ENCODE measurements at places on chromosomes 3 and 15.

DNA sequence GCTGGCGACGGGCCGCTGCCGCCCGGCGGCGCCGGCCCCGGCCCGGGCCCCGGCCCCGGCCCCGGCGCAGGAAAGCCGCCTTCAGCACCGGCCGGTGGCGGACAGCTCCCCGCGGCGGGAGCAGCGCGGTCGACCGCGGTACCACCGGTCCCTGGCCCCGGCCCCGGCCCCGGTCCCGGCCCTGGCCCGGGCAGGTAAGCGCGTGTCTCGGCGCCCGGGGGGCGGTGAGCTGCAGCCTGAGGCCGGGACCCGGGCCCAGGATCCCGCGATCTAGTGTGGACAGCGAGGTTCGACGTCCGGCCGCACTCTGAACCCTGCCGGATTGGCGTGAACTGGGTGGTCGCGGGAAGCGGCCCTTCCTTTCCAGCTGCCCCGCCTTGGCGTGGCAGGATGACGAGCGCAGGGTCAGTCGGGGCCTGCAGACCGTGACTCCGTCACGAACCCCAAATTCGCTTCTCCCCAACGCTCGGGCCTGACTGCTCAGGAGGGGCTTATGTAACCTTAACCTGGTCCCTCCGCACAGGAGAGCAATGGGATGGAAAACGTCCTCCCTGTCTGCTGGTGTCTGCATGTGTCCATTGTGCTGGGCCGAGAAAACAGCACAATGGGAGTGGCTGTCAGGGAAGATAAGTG lies 472 bp downstream of the BSN start:
- no peak for DNase-seq
- peaks cover 26% of the 10 kb centered on the region for H3K4me1 ChIP-seq
- H3K4me3 ChIP-seq = no peak overlapping the region
- H3K27ac ChIP-seq = no peak overlapping the region
- peaks cover 11% of the 10 kb centered on the region for H3K27me3 ChIP-seq

DNA sequence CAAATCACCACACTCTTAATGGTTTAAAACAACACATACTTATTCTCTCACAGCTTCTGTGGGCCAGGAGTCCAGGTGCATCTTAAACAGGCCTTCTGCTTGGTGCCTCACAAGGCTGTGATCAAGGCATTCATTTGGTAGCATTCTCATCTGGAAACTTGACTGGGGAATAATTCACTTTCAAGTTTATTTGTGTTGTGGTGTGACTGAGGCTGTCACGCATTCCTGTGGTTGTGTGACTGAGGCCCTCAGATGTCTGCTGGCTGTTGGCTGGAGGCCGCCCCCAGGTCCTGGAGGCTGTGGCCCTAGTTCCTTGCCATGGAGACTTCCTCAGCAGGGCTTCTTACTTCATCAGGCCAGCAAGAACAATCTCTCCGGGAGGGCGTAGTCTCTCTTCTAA lies 16.9 kb upstream of the FAM3D start:
- no peak for DNase-seq
- H3K27ac ChIP-seq = no peak overlapping the region
- no peaks in the 10 kb centered on the region for H3K4me1 ChIP-seq
- no peak overlapping the region for H3K4me3 ChIP-seq
- H3K27me3 ChIP-seq = no peaks in the 10 kb centered on the region
- H3K36me3 ChIP-seq = no peaks in the 10 kb centered on the region

DNA sequence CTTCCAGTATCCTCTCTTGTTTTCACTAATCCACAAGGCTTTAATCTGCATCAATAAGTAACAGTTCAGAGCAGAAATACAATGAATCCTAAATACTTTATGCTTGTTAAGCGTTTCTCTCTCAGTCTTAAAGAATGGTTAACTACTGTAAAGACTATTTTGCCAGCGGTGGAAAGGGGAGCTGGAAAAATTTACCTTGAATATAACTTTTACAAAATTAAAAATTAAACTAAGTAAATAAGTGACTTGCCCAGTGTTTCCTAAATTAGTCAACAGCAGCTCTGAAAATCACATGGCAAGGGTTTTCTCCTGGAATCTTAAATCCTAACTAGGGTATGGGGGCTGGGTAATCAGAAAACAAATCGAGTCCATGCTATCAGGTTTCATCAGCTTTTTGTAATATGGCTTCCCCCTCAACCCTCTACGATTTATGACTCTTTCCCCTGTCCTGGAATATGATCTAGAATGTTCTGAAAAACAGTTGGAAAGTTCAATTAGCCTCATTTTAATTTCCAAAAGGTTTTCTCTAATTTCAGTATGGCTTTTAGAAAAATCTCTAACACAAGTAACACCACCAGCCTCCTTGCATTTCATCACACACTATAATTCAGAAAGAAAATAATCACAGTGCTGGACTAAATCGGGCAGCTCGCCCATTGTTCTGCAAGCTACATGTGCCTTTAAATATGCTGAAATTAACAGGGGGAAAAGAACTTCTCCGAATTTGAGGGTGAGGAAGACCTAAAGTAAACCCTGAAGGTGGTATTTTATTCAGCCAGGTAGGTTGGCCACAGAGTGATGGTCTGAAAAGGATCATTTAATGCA lies 133.5 kb downstream of the ADAMTS9 start:
- H3K27me3 ChIP-seq = no peaks in the 10 kb centered on the region
- H3K4me1 ChIP-seq = no peaks in the 10 kb centered on the region
- H3K4me3 ChIP-seq = no peak overlapping the region
- DNase-seq = no peak
- H3K36me3 ChIP-seq = no peaks in the 10 kb centered on the region
- H3K27ac ChIP-seq = no peak overlapping the region

DNA sequence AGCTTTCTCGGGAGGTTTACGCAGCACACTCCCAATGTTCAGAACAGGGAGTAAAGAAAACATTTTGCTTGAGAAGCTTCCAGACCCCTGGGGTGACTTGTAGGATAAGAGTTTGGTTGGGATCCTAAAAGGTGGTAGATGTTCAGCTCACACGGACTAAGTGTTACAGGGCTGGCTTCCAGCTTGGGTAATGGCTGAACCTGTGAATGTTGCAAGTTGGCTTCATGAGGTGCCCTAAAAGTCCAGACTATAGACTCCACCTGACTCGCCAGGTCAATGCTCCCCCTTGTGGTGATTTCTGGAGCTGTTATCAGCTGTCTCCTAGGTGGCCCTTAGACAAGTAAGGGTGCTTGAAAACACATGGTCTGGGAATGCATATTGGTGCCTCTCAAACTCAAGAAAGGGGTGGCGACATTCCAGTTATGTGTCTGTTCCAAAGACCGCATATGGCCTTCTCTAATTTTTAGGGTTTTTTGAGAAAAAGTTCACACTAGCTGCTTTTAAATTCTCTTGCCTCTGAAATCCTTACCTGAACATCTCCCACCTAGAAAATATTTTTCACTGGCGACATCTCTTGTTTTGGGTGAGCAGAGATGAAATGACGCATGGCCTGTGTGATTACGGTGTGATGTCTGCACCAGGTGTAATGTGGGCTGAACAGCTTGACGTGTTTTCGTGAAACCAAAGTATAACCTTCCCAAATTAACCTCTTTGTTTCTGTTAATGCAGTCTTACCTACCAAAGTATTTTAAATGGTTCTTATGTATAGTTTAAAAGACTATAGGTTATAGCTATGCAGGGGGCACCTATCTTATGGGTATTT lies 175.7 kb upstream of the KBTBD8 start:
- no peak overlapping the region for H3K27ac ChIP-seq
- no peaks in the 10 kb centered on the region for H3K36me3 ChIP-seq
- DNase-seq = peak; percentile 73
- no peaks in the 10 kb centered on the region for H3K27me3 ChIP-seq

DNA sequence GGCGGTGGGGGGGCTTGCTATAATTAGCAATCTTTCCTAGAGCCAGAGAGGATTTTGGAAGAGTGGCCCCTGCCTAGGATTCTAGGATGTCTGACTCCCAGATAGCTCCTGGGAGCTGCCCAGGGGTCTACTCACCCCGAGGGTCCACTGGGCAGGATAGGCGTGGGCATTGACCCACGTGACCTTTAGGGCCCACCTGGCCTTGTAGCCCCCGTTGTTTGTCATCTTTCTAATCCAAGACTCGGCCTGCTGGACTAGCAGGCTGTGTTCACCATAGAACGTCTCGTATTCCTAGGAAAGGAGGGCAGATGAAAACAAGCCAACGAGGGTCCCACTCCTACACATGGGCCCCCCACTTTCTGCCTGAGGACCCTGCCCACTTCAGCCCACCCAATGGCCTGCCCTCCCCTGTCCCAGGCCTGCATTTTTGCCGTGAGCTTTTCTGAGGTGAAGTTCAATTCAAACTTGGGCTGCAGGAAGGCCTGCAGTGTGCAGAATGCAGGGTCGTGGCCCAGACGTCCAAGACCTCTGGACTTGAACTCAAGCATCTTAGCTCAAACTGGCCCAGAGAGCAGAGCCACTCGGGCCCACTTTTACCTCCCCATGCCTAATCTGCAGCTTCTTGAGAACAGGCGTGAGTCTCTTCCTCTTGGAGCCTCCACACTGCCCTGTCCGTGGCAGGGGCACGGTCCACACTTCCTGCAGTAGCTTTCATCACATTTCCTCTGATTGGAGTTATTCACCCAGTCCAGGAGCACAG lies 41.5 kb downstream of the MUC4 start:
- H3K4me1 ChIP-seq = no peaks in the 10 kb centered on the region
- H3K4me3 ChIP-seq = no peak overlapping the region
- H3K27ac ChIP-seq = no peak overlapping the region
- no peak for DNase-seq
- no peaks in the 10 kb centered on the region for H3K36me3 ChIP-seq
- H3K27me3 ChIP-seq = no peaks in the 10 kb centered on the region

GRCh38 chr3:141430316-141430715 lies 56.5 kb upstream of the RASA2 start:
- DNase-seq = no peak
- peaks cover 19% of the 10 kb centered on the region for H3K36me3 ChIP-seq
- H3K4me1 ChIP-seq = peaks cover 36% of the 10 kb centered on the region
- no peak overlapping the region for H3K27ac ChIP-seq

DNA sequence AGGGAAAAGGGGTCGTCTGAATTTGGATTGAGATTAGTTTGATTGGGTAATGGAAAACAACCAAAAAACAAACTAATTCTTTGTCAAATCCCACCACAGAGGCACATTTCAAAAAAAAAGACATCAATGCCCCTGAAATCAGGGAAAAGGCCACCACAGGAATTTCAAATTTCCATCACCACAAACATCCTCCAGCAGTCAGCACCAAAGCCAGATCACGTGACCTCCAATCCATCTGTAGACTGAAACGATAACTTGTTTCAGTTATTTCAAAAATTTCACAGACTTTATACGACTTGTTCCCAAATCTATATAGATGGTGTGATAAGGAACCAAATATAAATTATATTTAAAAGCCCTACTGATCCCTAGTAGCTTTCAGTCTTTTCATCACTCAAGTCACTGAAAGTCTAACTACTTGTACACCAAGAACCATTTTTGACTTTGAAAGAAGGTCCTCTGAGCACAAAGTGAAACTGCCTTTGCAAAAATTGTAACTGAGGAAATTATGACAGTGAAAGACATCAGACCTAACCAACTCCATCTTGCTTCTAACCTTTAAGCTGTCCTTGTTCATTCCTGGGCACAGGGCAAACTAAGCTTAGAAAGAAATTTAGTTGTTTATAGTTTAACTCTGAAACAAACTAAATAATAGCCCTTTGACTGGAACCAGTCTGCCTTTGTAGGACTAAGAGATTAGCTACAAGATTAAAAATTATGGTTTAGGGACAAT lies 48.1 kb upstream of the PLCL2 start:
- no peaks in the 10 kb centered on the region for H3K36me3 ChIP-seq
- H3K27me3 ChIP-seq = no peaks in the 10 kb centered on the region
- peaks cover 35% of the 10 kb centered on the region for H3K4me1 ChIP-seq
- H3K27ac ChIP-seq = no peak overlapping the region
- DNase-seq = no peak

DNA sequence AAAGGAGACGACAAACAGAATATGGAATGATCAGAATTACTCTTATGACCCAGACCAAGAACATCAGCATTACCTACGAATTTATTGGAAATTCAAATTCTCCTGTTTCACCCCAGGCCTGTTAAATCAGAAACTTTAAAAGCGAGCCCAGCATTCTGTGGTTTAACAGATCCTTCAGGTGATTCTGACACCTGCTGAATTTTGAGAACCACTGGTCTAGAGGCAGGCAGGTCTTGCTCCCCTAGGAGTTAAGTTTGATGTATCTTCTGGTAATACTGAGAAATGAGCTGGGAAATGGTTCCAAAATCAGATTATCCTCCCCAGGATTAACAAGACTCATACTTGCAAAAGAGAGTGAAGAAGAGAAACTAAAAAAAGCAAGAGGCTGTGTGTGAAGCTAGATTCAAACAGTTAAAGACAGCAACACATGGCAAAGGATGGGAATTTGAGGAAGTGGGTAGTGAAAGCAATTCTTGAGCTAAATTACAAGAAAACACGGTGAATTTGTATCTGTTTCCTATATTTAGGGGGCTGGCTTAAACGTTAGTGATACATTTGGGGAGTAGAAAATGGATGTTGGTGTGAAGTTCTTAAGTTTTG lies 66.0 kb downstream of the FLNB start:
- no peak for DNase-seq
- no peak overlapping the region for H3K27ac ChIP-seq
- H3K4me1 ChIP-seq = peaks cover 15% of the 10 kb centered on the region
- H3K36me3 ChIP-seq = no peaks in the 10 kb centered on the region
- H3K4me3 ChIP-seq = no peak overlapping the region

- peak overlapping the region; percentile 76 for H3K27ac ChIP-seq
- peak overlapping the region; percentile 95 for H3K4me3 ChIP-seq
- H3K36me3 ChIP-seq = no peaks in the 10 kb centered on the region
- H3K4me1 ChIP-seq = peaks cover 21% of the 10 kb centered on the region
- DNase-seq = no peak
Observed at GRCh38 chr15:75023872-75024636, 664 bp downstream of the PPCDC start.

DNA sequence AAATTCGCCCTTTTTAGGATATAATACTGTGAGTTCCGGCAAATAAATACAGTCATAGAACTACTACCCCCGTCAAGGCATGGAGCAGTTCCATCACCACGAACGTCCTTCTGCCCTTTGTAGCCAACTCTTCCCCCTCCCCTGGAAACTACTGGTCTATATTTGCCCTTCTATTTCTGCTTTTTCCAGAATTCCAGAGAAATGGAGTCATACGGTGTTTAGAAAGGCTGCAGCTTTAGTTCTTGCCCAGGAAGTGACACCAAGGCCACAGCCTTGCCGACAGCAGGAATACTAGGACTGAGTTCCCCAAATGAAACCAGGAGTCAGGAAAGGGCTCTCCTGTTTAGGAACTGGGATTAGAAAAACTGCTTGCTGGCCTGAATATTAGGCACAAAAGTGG lies 291.2 kb downstream of the FAM43A start:
- H3K4me1 ChIP-seq = no peaks in the 10 kb centered on the region
- no peaks in the 10 kb centered on the region for H3K27me3 ChIP-seq
- no peak overlapping the region for H3K27ac ChIP-seq
- H3K4me3 ChIP-seq = no peak overlapping the region
- no peaks in the 10 kb centered on the region for H3K36me3 ChIP-seq
- DNase-seq = no peak

All from CD4-positive, alpha-beta memory T cell (primary cell).